ENCODE measurements at places on chromosomes 1 and 21.

DNA sequence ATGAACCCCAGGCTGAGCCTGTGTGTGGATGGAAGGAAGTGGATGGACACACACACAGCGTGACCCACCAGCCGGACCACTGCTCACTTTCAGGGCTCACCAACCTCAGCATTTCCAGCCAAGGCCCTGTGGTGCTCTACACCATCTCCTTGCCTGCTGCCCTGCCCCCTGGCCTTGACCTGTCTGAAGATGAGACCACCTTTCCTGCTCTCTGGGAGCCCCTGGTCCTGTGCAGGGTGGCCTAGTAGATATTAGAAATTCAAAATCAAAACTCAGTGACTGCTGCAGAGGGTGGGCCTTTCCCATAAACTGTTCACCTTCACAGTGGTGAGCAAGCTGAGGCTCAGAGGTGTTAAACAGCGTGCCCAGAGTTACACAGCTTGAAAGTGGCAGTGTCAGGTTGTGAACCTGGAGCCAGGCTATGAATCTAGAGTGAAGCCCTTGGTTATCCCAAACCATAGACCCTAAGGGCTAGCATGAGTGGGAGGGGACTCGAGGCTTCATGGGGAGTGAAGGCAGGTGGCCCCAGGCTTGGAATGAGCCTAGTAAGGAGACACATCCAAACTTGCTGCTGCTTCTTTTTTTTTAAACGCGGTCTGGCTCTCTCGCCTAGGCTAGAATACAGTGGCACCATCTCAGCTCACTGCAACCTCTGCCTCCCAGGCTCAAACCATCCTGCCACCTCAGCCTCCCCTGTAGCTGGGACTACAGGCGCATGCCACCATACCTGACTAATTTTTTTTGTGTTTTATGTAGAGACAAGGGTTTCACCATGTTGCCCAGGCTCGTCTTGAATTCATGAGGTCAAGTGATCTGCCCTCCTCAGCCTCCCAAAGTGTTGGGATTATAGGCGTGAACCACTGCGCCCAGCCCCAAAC, 41.5 kb downstream of the MAN1C1 start:
- DNase-seq, result no peak

GRCh38 chr1:29515170-29515955, 279.0 kb downstream of the PTPRU start:
- no peak for DNase-seq

GRCh38 chr1:71582673-71583072, 501.8 kb upstream of the ZRANB2 start:
- no peak for DNase-seq

DNA sequence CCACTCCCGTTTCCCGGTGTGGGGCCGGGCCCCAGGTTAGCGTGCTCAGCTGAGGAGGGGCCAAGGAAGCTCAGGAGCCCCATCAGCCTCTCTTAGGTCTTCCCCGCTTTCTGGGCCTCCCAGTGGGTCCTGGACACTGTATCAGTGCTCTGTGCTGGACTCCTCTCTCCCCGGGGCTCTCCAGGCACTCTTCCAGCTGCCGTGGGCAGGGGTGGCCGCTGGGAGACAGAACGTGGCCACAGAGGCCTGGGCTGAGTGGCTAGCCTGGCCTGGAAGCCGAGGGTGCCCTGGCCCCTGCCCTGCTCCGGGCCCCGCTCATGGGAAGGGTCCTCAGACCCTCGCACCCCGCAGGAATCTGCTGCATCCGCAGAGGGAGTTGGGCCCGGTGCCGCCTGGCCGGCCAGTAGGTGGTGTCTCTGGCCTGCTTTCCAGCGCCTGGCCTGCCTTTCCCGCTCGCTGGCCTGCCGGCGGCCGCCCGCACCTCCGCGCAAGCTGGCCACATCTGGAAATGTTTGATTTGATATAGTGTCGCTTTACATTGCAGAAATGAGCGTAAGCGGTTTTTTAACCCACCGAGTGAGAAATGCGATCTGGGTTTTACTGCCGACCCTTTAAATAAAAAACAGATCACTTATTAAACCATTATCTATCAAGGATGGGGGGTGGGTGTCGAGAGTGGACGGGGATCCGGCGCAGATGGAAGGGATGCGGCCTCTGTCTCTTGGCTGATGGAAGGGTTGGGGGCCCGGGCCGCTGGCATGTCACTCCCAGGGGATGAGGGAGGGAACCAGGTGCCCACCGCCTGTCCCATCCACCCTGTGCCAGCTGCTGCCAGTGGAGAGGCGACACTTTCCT, 74.4 kb upstream of the TTC34 start:
- DNase-seq, result no peak

DNA sequence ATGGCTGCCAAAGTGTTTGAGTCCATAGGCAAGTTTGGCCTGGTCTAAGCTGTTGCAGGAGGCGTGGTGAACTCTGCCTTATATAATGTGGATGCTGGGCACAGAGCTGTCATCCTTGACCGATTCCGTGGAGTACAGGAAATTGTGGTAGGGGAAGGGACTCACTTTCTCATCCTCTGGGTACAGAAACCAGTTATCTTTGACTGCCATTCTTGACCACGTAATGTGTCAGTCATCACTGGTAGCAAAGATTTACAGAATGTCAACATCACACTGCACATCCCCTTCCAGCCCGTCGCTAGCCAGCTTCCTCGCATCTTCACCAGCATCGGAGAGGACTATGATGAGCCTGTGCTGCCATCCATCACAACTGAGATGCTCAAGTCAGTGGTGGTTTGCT, 215.8 kb upstream of the JUN start:
- no peak for DNase-seq

DNA sequence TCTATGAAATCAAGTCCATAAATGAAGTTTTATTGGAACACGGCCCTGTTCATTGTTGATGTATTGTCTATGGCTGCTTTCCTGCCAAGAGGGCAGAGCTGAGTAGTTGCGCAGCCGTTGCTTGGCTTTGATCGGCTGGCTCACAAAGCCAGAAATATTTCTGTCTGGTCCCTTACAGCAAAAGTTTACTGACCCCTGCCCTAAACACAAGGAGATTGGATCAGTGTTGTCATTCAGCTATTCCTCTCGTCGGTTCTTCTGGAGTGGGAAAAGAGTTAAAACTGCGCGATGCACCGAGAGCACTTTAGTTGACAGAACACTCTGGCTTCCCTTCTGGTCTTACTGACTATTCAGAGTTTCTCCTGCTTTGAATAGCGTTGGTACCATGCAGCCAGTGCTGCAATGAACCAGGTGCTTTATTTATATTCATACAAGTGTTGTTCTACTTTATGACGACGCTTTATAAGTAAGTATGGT, 868 bp downstream of the ZBTB40 start:
- DNase-seq, result no peak

DNA sequence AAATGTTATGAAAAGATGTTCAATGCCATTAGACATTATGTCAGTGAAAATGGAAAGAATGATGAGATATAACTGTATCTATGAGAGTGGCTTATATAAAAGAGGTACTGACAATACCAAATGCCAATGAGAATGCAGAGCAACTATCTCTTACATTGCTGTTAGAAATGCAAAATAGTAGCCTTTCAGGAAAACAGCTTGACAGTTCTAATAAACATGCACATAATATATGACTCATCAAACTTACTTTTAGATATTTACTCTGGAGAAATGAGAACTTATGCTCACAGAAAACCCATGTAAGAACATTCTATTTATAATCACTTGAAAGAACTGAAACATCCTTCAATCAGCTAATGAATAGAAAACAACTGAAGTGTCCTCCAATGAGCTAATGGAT, 996.7 kb upstream of the ADGRL4 start:
- no peak for DNase-seq

- DNase-seq, result no peak
These were observed 327.7 kb downstream of the SMYD3 start for GRCh38 chr1:246179401-246179800.

DNA sequence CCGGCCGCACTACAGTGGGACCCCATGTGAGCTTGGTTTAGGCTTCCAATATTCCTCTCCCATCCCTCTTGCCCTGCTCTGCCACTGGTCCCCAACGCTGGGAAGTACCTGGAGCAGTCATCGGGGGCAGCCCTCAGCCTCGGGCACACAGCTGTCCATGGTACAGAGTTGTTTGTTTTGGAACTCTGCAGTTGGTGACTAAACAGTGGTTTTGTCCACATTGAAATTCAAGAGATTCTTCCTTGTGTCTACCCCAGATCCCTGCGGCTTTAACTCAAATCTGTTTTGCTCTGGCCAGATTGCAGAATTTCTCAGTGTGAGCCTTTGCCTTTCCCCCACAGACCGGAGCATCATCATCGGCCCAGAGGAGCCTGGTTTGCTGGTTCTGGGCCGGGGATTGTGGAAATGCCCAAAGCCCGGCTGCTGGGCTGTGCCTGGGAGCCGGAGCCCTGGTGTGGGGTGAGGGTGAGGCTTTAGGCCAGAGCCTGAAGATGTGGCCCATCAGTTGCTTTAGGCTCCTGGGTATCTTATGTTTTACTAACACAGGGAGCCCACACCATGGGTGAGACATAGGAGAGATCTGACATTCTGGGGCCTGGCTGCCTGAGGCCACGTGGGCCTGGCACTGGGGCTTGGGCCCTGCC, 93.2 kb downstream of the ARHGEF10L start:
- DNase-seq, result no peak

- no peak for DNase-seq
These were observed 98.4 kb upstream of the KIAA1614 start for GRCh38 chr1:180814258-180814657.

DNA sequence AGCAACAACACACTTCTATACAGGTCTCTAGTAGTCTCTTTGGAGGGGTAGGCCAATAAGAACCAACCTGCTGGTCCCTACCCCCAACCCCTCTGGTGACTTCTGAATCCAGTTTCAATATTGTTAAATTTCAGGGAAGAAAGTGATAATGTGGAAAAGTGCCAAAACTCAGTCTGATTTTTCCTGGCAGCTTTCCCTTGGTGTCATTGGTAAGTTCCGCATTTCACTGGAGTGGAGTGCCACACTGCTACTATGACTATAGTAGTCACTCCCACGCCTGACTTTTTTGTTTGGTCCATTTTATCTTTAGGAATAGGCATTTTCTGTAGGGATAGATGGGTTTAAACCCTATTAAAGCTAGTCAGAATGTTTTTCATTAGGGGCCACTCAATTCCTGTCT, 5.7 kb upstream of the ARID1A start:
- no peak for DNase-seq

DNA sequence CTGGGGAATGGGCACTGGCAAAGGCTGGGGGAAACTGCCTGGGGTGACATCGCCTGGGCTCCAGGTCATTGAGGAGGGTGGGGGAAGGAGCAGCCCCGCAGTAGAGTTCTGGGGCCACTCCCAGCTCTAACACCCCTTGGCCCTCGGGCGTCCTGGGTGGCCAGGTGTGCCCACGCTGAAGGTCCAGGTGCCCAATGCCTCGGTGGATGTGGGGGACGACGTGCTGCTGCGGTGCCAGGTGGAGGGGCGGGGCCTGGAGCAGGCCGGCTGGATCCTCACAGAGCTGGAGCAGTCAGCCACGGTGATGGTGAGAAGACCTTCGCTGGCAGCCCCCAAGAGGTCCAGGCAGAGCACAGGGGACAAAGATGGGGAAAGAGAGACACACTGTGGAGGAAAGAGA, 7.7 kb downstream of the NTRK1 start:
- no peak for DNase-seq

DNA sequence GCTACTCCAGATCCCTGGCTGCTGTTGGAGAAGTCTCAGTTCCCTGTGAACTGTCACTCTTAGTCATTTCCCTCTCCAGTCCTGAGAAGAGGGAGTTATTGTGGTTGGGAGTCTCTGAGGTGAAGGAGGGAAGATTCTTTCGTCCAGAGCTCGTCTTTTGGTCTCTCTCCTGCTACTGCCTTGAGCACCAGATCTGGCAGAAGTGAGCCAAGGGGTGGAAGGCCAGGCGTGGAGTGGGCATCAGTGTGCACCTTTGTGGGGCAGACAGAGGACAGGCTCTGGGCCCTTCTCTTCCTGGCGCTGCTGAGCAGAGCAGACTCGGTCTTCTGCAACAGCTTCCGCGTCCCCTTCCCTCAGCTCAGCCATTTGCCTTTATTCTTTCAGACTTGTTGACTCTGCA, 19.1 kb downstream of the CLCN6 start:
- no peak for DNase-seq

DNA sequence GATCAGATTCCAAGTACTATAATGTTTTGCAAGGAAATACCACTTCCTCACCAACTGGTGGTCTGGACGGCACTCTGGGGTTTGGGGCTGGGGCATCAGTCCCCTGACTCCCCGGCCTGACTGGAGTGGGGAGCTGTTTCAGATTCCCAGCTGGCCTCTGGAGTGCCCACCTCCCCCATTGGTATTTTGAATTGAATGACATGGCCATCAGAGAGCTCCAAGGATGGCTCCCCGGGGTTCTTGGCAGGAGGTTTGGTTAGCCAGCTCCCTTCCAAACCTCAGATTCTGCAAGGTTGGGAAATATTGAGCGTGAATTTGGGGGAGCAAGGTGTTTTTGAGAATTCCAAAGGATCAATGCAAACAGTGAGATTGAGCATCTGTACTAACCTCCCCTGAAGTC, 2.2 kb upstream of the INAVA start:
- DNase-seq, result no peak

GRCh38 chr21:41808094-41808493, 41.2 kb upstream of the RIPK4 start:
- DNase-seq, result no peak

GRCh38 chr21:36159356-36159921, 2.8 kb downstream of the DOP1B start:
- no peak for DNase-seq

- peak; percentile 38 for DNase-seq
These were observed 664 bp downstream of the FAM89A start for GRCh38 chr1:231039161-231040018.

GRCh38 chr1:21875621-21876063, 61.5 kb downstream of the HSPG2 start:
- DNase-seq, result no peak

DNA sequence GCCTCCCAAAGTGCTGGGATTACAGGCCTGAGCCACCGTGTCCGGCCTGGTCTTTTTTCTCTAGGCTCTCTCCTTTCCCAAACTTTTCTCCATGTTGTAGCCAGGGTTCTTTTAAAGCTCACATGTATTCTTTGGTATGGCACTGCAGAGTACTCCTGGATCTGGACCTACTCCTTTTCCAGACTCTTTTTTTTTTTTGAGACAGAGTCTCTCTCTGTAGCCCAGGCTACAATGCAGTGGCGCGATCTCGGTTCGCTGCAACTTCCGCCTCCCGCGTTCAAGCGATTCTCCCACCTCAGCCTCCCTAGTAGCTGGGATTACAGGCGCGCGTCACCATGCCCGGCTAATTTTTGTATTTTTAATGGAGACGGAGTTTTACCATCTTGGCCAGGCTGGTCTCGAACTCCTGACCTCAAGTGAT, 602 bp upstream of the MED18 start:
- no peak for DNase-seq

DNA sequence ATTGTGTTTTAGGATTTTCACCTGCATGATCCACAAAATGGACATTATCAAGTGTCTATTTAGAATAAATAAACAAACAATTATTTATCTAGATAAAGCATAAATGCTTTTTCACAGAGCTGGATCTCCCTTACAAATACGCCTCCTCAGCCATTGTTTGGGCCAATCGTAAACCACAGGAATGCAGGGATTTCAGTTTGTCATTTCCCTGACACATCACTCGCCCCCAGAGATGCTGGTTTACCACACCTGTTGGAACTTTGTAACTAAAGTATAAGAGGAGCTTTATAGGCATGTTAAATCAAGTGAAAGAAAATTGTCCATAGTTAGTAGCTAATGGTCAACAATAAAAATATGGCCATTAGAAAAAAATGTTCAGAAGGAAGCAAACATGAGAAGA, 40.3 kb downstream of the GPR88 start:
- DNase-seq, result no peak

GRCh38 chr1:26530895-26531598, 1.5 kb downstream of the RPS6KA1 start:
- no peak for DNase-seq
